ENCODE measurements at places on chromosomes 3 and 15.

DNA sequence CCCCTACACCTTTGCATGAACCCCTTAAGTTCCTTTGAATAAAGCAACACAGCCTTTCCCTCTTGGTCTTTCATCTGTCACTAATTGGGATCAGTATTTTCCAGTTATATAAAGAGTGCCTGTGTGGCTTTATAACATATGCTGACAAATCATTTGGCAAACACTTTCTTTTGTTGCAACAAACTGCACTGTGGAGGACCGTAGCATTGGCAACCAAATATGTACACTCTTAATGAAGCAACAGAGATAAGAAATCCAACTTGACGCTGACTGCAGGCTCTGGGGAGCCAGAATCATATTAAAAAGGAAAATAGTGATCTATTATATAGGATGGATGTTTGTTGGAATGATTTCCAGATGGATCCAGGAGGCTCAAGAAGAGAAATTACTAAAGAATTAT is 120.1 kb upstream of the PRICKLE2 start:
- no peak for DNase-seq

DNA sequence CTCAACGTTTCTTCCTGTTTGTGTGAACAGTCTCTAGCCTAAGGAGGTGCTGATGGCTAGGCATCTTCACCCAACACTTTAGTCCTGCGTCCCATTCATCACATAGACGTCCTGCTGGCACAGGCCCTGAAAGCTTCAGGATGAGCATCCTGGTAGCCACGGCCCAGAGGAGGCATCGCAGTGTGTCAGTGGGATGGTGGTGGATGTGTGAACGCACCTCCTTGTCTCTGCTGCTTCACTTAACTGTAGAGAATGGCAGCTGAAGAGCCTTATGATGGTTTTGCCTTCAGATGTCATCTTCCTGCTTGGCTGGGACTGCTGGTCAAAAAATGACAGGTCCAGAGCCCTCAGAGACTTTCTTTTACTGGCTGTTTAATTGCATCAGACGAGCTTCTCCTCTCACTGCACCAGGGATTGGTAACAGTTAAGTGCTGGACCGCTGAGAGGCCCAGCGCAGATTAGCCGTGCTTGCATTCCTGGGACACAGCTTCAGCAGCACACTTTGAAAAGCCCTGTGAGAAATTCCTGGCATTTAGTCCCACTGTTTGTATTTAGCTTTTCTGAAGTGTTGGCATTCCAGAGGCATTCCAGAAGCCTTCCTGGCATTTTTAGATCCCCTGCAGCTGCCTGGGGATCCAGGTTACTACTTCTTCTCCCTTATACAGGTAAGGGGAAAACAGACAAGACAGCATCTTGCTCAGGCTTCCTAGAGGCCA is 132.4 kb upstream of the PLXNA1 start:
- no peak for DNase-seq

- no peak for DNase-seq
Observed at GRCh38 chr3:23785882-23786281, 19.9 kb upstream of the UBE2E1 start.

- no peak for DNase-seq
Observed at GRCh38 chr15:41944313-41944940, 27.9 kb downstream of the EHD4 start.

DNA sequence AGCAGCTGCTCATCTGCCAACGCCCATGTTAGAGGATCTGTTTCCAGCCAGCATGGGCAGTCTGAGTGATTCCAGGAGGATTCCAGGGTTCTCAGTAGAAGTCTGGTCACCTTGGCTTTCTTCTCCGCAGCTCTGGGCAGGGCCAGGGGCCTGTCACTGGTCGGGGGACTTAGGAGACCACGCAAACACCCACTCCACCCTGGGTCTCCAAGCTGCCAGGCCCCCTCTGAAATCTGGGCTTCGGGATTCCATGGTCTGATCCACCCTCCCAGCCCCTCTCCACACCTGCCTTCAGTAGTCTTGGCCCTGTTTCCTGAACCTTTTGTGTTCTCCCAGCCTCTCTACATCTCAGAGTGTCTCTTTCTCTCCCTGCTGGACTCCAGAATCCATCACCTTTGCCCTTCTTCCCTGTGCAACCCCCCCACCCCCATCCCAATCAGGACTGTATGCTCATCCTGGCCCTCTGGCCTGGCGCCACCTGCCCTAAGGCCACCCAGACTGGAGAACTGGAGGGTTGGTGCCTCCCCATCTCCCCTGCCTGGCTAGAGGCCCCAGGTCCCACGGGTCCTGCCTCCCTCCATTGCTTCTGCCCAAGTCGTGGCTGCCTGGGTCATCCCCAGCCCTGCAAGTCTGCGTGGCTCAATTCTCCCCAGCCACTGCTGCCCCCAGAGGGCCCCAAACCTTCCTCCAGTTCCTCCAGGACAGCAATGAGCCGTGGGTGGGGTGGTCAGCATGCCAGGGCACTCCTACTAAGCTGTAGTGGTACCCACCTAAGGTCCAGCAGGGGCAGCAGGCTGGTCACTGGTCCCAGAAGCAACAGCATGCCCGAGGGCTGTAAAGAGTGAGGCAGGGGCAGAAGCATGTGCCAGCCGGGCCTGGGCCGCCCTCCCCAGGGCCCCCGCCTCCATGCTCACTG is 102.8 kb downstream of the TBC1D2B start:
- no peak for DNase-seq

DNA sequence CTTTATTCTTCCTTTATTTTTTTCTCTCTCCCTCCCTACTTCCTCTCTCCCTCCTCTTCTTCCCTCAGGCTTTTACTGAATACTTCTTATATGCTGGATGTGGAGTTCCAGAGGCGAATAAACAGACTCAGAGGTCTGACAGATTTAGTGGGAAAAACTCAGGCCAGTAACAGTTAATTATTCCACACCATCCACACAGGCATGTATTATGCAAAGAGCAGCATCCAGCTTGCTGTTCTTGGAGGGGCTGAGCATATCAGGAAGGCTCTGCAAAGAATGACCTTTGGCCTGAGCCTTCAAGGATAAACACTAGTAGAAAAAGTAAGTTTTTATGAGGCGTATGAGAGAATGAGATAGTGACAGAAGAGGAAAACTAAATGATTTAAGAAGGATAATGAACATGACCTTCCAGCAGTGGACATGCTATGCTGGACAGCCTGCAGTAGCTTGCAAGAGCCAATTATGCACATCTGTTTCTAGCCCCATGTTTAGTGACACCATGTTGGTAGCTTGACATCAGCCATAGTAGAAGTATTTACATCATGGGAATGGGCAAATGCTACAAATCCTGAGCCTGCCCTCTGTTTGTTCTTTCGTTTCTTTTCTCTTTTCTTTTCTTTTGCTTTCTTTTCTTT is 387.4 kb downstream of the EPHB1 start:
- no peak for DNase-seq

GRCh38 chr3:173709026-173709425 is 311.5 kb downstream of the NLGN1 start:
- DNase-seq = no peak

DNA sequence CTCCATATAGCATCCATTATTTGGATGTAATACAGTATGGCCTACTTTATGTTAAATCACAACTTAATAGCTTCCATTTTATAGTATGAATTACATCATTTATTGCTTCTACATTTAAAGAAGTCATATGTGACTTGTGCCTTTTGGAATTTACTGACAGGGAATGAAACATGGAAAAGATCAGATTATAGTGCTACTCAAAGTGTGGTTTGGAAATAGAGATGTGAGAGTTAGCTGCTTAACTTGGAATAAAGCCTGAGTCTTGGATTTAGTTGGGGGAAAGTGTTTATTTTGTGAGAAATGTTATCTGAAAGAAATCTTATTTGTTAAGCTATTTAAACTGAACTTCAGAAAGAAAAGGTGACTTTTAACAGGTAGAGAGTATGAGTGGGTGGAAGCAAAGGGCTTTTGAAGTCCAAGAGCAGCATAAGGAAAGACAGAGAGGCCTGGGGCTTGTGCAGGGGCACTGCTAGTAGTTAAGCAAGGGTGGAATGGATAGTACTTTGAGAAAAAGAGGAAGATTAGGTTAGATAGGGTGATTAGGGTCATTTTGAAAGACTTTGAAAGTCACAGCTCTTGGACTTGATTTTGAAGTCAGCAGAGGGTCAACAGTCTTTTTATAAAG is 60.5 kb downstream of the SLMAP start:
- DNase-seq = no peak

GRCh38 chr3:15064299-15064834 is 748 bp downstream of the MRPS25 start:
- DNase-seq = no peak

DNA sequence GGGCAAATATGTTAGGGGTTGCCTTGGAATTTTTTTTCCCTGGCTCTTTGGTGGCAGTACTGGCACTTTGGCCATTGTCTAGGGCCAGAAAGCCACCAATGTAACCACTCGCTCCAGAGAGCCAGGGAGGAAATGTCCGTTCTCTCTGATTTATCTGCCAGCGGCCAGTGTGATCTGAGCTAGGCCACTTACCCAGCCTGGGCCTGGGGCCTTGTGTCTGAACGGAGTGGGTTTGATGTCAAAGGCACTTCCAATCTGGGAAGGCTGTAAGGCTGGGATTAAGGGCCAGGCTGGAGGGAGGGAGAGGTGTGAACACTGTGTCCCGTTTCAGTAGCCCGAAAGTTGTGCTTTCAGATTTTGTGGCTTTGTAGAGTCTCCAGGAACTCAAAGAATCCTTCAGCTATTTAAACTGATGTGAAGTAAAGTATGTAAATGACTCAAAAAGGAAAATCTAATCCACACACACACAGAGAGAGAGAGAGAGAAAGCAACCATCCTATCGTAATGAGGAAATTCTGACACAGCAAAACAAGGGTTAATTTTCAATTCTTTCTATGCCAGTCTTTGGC is 271.0 kb downstream of the PDZRN3 start:
- DNase-seq = no peak

GRCh38 chr15:101578443-101578894 is 73.7 kb downstream of the TM2D3 start:
- DNase-seq = no peak

- no peak for DNase-seq
Observed at GRCh38 chr3:72660270-72661114, 187.8 kb downstream of the SHQ1 start.

DNA sequence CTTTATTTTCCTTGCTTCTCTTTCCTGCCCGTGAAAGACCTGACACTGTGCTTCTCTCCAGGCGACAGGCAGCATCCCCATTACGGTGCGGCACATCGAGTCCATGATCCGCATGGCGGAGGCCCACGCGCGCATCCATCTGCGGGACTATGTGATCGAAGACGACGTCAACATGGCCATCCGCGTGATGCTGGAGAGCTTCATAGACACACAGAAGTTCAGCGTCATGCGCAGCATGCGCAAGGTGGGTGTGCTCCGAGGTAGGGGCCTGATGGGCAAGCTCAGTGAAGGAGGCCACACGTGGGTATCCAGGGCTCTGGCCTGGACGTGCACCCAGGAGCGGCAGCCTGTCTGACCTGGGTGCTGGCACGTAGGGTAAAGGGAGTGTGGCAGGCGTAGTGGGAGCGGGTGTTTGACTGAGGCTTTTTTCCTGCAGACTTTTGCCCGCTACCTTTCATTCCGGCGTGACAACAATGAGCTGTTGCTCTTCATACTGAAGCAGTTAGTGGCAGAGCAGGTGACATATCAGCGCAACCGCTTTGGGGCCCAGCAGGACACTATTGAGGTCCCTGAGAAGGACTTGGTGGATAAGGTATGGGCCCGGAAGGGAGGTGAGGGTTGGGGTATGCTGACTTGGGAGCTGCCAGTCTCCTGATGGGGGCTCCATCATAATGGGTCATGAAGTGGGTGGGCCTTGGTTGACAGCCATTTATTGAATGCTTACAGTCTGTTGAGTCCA is 8.2 kb upstream of the PODXL2 start:
- no peak for DNase-seq

DNA sequence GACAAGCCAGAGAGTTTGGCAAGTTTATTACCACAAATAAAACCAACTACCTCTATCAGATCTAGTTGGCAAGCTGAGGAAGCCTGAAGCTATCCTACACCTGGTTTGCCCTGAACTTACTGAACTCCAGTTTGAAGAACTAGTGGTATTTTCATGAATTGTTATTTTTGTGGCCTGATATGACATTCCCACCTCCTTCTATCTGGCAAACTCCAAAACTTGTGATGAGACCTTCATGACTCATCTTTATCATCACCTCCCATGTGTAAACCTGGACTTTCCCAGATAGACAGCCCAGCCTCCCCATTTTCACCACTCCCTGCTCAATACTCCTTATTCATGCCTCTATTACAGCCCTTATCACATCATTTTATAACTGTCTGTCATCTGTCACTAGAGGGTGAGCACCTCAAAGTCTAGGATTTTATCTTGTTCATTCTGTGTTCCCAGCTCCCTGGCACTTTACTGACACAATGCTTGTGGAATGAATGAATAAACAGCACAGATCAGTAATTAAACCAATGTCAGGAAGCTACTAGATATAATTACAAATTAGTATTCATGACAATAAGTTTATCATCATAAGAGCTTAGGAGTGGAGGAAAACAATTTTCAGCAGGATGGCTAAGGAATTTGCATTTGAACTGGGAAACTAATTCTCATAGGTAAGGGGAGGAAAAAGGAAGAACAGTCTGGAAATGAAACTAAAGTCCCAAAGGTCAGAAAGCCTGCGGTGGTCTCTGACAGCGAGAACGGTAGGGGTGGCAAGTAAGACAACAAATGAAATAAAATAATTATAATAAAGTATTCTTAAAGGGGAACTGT is 13.2 kb upstream of the TRANK1 start:
- DNase-seq = no peak

DNA sequence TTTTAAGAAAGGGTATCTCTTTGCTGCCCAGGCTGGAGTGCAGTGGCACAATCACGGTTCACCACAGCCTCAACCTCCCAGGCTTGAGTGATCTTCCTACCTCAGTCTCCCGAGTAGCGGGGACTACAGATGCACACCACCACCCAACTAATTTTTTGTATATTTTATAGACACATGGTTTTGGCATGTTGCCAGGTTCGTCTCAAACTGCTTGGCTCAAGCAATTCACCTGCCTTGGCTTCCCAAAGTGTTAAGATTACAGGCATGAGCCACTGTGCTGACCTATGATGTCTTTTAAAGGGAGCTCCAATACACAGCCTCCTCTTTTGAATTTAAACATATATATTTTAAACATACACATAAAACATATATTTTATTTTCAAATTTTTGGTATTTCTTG is 60.9 kb downstream of the SLC9C1 start:
- DNase-seq = no peak

GRCh38 chr3:151227266-151227806 is 24.3 kb upstream of the GPR171 start:
- no peak for DNase-seq

DNA sequence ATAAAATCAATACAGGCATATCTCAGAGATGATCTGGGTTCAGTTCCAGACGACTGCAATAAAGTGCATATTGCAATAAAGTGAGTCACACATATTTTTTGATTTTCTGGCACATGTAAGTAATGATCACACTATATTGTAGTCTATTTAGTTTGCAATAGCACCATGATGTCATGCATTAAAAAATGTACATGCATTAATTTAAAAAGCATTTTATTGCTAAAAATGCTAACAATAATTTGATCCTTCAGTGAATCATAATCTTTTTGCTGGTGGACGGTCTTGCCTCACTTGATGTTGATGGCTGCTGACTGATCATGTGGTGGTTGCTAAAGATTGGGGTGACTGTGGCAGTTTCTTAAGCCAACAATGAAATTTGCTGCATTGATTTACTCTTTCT is 511.1 kb downstream of the OTOL1 start:
- DNase-seq = no peak

GRCh38 chr3:38992117-38992760 is 59.5 kb downstream of the SCN11A start:
- DNase-seq = no peak

- DNase-seq = no peak
Observed at GRCh38 chr3:37511463-37511920, 337.1 kb upstream of the LRRFIP2 start.
